ENCODE measurements at places on chromosomes 1 and 21. TPM values are rescaled to one million over a fixed set of nuclear protein-coding genes. Genes with fewer than 3 reads are reported as not detected.

NUP210L gene
- polyA plus RNA-seq, result not detected

PGLYRP3 gene
- polyA plus RNA-seq, result not detected

GPR3 gene
- 0.64 TPM for polyA plus RNA-seq

FNDC5 gene
- polyA plus RNA-seq, result 34.8 TPM

TMEM52 gene
- 64.7 TPM for polyA plus RNA-seq

GRCh38 chr1:234727018-234727940, 117.3 kb upstream of the IRF2BP2 start:
- no peak for DNase-seq
- H3K4me3 ChIP-seq, result no peak overlapping the region
- H3K4me1 ChIP-seq, result peaks cover 57% of the 10 kb centered on the region

GRCh38 chr1:54698346-54698745, 17.3 kb upstream of the TTC4 start:
- no peak overlapping the region for H3K27ac ChIP-seq
- H3K36me3 ChIP-seq, result no peaks in the 10 kb centered on the region
- H3K4me1 ChIP-seq, result no peaks in the 10 kb centered on the region
- no peak for DNase-seq
- H3K27me3 ChIP-seq, result no peaks in the 10 kb centered on the region
- no peak overlapping the region for H3K4me3 ChIP-seq

GRCh38 chr1:155177918-155178281, 4.3 kb downstream of the TRIM46 start:
- DNase-seq, result peak; percentile 49
- no peaks in the 10 kb centered on the region for H3K27me3 ChIP-seq
- no peak overlapping the region for H3K27ac ChIP-seq
- H3K4me1 ChIP-seq, result peaks cover 6% of the 10 kb centered on the region
- H3K4me3 ChIP-seq, result no peak overlapping the region

- no peak overlapping the region for H3K4me3 ChIP-seq
- H3K4me1 ChIP-seq, result peaks cover 8% of the 10 kb centered on the region
- H3K27me3 ChIP-seq, result no peaks in the 10 kb centered on the region
- no peak overlapping the region for H3K27ac ChIP-seq
- DNase-seq, result no peak
- no peaks in the 10 kb centered on the region for H3K36me3 ChIP-seq
These were observed 4.1 kb downstream of the C1orf141 start for GRCh38 chr1:67130673-67131072.

- DNase-seq, result no peak
- H3K27ac ChIP-seq, result no peak overlapping the region
- H3K4me1 ChIP-seq, result no peaks in the 10 kb centered on the region
- H3K4me3 ChIP-seq, result no peak overlapping the region
- no peaks in the 10 kb centered on the region for H3K27me3 ChIP-seq
These were observed 744.1 kb upstream of the CHRM3 start for GRCh38 chr1:238642231-238642630.

DNA sequence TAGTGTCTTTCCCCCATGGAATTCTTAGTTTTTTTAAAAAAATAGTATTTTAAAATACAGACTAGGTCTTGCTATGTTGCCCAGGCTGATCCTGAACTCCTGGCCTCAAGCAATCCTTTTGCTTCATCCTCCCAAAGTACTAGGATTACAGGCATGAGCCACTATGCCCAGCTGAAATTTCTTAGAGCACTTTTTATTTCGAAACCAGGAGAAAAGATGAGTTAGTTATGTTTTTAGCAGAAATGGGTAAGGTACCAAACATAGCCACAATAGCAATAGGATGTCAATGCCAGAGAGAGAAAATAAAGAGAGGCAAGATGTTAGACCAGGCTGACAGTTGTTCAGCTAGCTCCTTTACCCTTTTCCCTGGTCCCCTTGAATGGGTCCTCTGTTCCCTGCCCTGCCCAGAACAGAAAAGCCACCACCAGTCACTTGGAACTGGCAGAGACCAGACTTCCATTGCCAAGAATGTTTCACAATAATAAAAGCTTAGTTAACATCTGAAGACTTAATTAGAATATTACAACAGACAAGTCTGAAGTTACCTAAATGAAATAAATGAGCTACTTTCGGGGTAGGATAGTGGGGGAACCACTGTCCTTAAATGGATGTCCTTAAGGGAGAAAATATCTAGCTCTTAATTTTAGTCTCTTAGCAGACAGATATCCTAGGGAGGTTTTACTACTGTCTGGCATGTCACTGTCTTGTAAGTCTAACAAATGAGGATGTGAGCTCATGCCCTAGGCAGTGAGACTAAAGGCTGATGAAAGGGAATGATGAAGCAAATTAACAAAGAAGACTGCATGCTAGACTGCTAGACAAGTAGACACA, 54.3 kb downstream of the ABL2 start:
- no peak for DNase-seq
- no peaks in the 10 kb centered on the region for H3K27me3 ChIP-seq
- peak overlapping the region; percentile 41 for H3K27ac ChIP-seq
- H3K4me3 ChIP-seq, result no peak overlapping the region
- peaks cover 7% of the 10 kb centered on the region for H3K4me1 ChIP-seq

GRCh38 chr1:163265547-163265946, 56.2 kb upstream of the NUF2 start:
- DNase-seq, result no peak
- H3K27me3 ChIP-seq, result no peaks in the 10 kb centered on the region
- H3K4me1 ChIP-seq, result no peaks in the 10 kb centered on the region
- H3K27ac ChIP-seq, result no peak overlapping the region
- no peak overlapping the region for H3K4me3 ChIP-seq

- H3K4me1 ChIP-seq, result no peaks in the 10 kb centered on the region
- no peak overlapping the region for H3K27ac ChIP-seq
- no peak overlapping the region for H3K4me3 ChIP-seq
- DNase-seq, result no peak
- peaks cover 5% of the 10 kb centered on the region for H3K27me3 ChIP-seq
These were observed 84.6 kb downstream of the ACTL8 start for GRCh38 chr1:17839641-17840196.

- peaks cover 20% of the 10 kb centered on the region for H3K4me1 ChIP-seq
- H3K27ac ChIP-seq, result no peak overlapping the region
- no peaks in the 10 kb centered on the region for H3K36me3 ChIP-seq
- no peaks in the 10 kb centered on the region for H3K27me3 ChIP-seq
- peak; percentile 93 for DNase-seq
These were observed 8.0 kb upstream of the NAV1 start for GRCh38 chr1:201530741-201531531.

- peak; percentile 15 for DNase-seq
- H3K4me3 ChIP-seq, result no peak overlapping the region
- H3K27me3 ChIP-seq, result no peaks in the 10 kb centered on the region
- no peak overlapping the region for H3K27ac ChIP-seq
- no peaks in the 10 kb centered on the region for H3K4me1 ChIP-seq
These were observed 727.6 kb upstream of the CHRM3 start for GRCh38 chr1:238658763-238659162.

GRCh38 chr1:39681999-39682398, 9.2 kb downstream of the HPCAL4 start:
- no peak overlapping the region for H3K27ac ChIP-seq
- H3K27me3 ChIP-seq, result peaks cover 19% of the 10 kb centered on the region
- H3K4me3 ChIP-seq, result no peak overlapping the region
- DNase-seq, result no peak
- H3K36me3 ChIP-seq, result no peaks in the 10 kb centered on the region
- no peaks in the 10 kb centered on the region for H3K4me1 ChIP-seq

DNA sequence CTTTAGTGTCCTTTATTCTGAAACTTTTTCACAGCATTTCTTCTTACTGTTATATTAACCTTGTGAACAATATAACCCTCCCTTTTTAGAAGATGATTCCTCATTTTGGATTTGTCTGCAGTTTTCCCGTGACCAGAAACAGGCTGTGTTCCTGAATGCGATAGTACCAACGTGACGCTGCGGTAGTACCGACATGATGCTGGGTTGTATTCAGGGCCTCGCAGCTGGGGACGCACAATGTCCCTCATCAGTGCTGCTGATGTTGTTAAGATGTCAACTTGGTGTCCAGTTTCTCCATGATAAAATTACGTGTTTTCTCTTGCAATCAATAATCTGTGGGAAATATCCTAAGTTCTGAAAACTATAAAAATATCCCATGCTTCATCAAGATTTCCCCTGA, 761.4 kb upstream of the TPTE start:
- H3K27me3 ChIP-seq, result no peaks in the 10 kb centered on the region
- no peak overlapping the region for H3K4me3 ChIP-seq
- H3K36me3 ChIP-seq, result no peaks in the 10 kb centered on the region
- H3K4me1 ChIP-seq, result no peaks in the 10 kb centered on the region

GRCh38 chr1:162144853-162145252, 75.4 kb downstream of the NOS1AP start:
- DNase-seq, result no peak
- no peak overlapping the region for H3K27ac ChIP-seq
- H3K36me3 ChIP-seq, result no peaks in the 10 kb centered on the region
- H3K4me3 ChIP-seq, result no peak overlapping the region

- DNase-seq, result no peak
- no peak overlapping the region for H3K27ac ChIP-seq
- no peaks in the 10 kb centered on the region for H3K36me3 ChIP-seq
- peaks cover 4% of the 10 kb centered on the region for H3K4me1 ChIP-seq
- H3K4me3 ChIP-seq, result no peak overlapping the region
- no peaks in the 10 kb centered on the region for H3K27me3 ChIP-seq
These were observed 17.5 kb upstream of the DUSP10 start for GRCh38 chr1:221759436-221759835.

All from adrenal gland (tissue), 19 donors.